ENCODE measurements at places on chromosomes 12 and 14.

DNA sequence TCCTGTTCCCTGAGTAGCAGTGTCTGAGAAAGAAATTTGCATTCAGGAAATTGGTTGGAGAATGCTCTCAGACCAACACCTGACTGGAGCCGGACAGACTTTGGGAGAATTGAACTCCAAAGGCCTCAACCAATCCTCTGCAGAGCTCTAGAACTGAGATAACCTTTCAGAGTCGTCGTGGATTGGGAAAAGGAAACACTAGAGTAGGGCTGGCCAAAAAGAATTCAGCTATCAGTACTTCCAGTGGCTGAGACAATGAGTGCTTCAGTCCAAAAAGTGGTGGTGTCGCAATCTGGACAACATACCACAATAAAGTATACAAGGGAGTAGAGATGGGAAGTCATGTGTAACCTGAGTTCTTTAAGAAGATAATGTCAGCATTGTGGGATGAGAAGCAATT, 377.1 kb downstream of the SLC16A7 start:
- no peak for DNase-seq

DNA sequence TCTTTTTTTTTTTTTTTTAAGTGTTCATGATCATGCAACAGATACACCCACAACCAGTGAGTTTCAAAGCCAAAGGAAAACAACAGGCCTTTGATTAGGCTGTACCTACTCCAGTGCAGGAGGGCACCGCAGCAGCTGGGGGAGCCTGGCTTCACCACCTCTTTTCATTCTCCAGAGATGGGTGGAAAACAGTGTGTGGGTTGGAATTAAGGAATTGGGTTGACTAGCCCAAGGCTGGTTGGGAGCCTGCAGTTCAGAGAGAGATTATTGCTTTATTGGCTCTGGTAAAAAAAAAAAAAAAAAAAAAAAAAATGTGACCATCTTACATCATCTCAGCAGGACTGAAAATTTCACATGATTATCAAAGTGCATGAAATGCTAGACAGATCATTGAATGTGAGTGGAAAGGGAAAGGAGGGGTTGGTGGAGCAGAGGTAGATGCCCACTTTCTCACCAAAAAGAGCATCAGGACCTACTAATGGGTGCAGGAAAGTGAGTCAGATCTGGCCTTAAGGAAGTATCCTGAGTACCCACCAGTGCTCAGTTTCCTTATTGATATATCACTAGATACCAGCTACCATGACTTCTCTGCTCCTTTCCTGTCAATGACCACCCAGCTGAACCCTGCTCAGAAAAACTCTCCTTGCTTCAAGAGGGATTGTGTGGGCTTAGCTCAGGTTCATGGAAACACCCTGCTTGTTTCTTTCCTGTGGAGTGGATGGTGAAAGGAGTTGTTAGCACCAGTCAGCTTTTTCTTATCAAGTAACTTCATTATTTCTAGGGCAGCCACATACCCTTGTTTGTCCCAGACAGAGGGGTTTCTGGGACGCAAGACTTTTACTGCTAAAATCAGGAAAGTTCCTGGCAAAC, 54.8 kb upstream of the DYRK2 start:
- DNase-seq, result peak; percentile 6

GRCh38 chr14:88682495-88683114, 110.1 kb downstream of the EML5 start:
- no peak for DNase-seq

- no peak for DNase-seq
Measured at GRCh38 chr14:76497550-76498462, 121.9 kb downstream of the ESRRB start.

DNA sequence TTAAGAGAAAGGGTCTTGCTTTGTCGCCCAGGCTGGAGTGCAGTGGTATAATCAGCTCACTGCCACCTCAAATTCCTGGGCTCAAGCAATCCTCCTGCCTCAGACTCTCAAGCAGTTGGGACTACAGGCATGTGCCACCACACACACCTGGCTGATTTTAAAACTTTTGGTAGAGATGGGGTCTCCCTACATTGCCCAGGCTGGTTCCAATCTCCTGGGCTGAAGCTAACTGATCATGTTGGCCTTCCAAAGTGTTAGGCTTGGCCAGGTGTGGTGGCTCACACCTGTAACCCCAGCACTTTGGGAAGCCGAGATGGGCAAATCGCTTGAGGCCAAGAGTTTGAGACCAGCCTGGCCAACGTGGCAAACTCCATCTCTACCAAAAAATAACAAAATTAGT, 43.9 kb upstream of the GCH1 start:
- no peak for DNase-seq

GRCh38 chr12:46282829-46283228, 14.0 kb upstream of the SLC38A1 start:
- no peak for DNase-seq

DNA sequence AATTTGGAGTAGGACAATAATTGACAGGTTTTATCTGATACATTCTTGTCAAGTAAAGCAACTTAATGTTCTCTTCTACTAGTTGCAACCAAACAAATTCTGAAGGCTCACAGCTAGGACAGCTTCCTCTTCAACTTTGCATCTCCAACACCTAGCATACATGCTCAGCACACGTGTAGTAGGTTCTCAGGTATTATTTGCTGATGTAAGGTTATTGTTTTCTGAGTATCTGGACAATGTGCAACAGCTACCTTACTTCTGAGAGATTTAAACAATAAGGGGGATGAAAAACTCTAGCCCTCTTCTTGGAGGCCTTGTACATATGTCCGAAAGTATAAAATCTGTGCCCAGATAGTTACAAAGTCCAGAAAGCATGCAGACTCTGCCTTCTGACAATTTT, 15.5 kb upstream of the FLRT2 start:
- DNase-seq, result no peak

- DNase-seq, result no peak
Measured at GRCh38 chr14:105257464-105257863, 9.1 kb downstream of the BTBD6 start.

GRCh38 chr12:87274594-87275245, 754.5 kb downstream of the C12orf50 start:
- DNase-seq, result no peak

GRCh38 chr14:65461730-65462129, 49.2 kb downstream of the FUT8 start:
- DNase-seq, result no peak

GRCh38 chr12:127785986-127786590, 480.9 kb upstream of the TMEM132C start:
- DNase-seq, result no peak

GRCh38 chr12:3493043-3493858, 2.2 kb downstream of the PRMT8 start:
- no peak for DNase-seq

- no peak for DNase-seq
Measured at GRCh38 chr12:21234395-21234794, 100.3 kb downstream of the SLCO1A2 start.

GRCh38 chr14:76201162-76201561, 49.4 kb downstream of the GPATCH2L start:
- no peak for DNase-seq

DNA sequence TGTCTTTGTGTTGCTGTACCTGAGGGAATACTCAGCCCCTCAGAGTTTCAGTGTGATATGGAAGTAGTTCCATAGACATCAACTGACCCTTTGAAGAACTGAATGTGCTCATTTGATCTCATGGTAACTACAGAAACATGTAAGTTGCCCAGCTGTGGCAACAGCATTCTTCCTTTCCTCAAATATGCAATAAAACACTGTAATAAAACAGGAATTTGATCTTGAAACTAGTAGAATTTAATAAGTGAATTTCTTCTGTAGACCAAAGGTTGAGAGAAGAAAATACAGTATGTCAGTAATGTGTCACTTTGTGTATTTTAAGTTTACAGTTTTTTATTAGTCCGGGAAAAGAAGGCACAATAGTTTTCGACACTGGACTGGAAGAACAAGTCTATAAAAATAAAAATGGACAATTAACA, 31.9 kb downstream of the KCTD10 start:
- no peak for DNase-seq

DNA sequence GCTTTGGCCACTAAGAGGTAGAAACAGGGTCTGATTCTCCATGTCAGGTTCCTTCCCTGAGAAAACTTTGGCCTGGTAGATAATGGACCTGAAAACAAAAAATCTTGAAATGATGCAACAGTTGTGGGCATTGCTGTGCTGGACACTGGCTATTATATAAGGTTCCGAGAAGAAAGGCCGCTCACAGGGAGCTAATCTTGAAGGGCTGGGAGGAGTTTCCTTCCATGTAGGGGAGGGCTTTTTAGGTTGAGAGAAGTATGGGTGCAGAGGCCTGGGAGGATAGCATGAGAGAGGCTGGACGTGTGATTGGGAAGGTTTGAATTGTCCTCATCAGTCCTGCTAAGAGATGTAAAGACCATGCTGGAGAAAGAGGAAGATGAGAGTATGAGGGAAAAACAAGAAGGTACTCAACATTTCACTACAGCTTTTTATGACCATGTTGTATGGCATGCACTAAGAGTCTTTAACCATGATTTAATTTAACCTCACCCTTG, 11.6 kb downstream of the LRRK2 start:
- no peak for DNase-seq

DNA sequence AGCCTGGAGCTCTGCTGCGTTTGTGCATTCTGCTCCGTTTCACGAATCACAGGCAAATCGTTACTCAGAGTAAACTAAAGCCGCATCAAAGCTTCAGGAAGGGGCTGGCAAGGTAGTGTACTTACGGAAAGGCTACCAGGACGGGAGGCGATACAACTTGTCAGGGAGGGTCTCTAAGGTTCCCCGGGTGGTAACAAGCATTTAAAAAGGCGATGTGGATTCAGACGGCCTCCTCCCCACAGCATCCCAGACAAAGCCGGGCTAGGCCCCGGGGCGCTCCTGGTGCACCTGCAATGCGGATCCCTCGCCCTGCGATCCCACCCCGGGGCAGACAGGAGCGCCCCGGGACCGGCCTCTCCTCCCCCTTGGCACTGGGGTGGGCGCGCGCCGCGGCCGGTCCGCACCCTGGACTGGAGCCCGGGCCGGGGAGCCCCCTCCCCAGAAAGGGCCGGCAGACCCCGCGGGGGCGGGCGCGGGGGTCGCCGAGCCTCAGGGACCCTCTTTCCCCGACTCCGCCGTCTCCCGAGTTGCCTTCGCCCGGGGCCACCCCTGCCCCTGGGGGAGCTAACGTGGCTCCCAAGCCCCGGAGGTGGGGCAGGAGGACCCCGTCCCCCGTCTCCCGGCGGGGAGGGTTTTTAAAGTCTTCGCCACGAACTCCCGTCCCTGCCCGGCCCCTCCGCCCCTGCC, 718 bp downstream of the CCDC92 start:
- peak; percentile 20 for DNase-seq

GRCh38 chr14:101948666-101949216, 15.6 kb upstream of the DYNC1H1 start:
- no peak for DNase-seq

DNA sequence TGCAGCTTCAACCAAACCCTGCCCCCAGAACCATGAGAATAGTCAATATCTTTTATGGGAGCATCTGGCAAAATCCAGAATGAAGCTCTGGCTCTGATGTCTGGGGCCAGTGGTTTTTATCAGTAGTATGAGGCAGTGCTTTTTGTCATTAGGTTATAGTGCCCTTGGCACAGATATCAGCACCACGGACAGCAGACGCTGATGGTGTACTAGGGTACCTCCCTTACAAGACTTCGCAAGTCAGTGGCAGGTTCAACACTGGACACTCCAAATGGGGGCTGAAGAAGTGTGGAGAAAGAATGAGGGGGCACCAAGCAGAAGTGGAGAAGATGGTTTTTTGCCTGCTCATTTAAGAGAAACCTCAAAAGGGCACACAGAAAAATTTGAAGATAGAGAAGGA, 68.2 kb upstream of the E2F7 start:
- DNase-seq, result no peak

- DNase-seq, result no peak
Measured at GRCh38 chr12:132945806-132946205, 10.3 kb downstream of the ZNF605 start.

DNA sequence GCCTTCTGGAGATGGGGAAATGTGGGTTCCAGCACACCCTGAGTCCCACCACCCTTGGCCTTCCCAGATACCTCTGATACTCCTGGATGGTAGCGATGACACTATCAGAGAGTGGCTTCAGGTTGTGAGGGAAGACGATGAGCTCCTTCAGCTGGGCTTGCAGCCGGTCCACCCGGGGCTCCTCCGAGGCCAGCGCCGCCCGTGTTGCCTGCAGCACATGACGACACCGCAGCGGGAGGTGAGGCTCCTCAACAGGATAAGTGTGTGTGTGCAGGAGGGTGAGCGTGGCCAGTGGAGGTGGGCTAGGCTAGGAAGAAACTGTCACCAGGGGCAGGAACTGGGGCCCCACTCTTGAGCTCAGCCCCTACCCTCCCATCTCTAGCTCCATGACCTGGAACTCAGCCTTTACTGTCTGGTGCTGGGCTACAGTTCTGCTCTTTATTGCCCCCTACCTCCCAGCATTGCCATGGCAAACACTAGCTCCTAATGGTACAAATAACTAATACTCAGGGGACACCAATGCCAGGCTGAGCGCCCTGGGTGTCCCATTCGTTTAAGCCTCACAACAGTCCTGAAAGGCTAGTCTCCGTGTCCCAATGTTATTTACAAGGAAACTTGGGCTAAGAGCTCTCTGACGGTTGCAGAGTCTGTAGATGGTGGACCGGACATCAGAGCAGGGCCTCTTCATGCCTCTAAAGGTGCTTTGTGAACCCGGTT, 64.1 kb downstream of the SYNE3 start:
- DNase-seq, result no peak

- no peak for DNase-seq
Measured at GRCh38 chr12:130663514-130663913, 52.6 kb downstream of the RIMBP2 start.

DNA sequence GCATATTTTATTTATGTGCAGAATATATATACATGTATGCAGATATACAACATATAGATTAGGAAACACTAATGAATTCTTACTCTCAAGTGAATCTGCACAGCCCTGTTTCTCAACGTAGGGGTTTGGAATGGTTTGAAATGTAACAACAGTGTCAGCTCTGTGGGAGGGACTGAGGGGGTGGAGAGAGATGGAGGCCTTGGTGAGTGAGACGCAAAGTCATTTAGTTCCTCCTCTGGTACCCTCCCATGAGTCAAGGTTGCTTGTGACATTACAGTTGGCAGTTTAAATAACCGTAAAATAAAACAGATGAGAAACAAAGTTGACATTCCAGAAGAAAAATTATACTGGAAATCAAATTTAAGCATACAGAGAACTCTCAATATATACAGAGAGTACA, 313.0 kb upstream of the PRKD1 start:
- no peak for DNase-seq

- no peak for DNase-seq
Measured at GRCh38 chr12:16612647-16613046, 6.7 kb upstream of the LMO3 start.

- DNase-seq, result peak; percentile 74
Measured at GRCh38 chr12:68374307-68374982, 42.3 kb upstream of the MDM1 start.

DNA sequence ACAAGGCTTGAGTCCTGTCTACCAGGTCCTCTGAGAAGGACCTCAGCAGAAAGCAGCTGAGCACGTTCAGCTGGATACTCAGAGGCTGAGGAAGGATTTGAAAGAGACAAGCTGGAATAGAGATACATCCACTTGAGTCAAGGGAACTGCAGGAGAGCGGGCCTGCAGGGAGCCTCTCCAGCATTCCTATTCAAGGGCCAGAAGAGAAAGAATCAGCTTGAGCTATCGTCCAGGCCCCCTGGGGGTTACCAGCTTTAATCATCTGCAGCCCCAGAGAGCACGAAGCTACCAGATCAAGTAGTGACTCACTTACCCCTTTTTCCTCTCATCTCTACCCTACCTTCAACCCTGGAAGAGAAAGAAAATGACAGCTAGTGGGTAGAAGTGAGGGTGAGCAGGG, 80.9 kb downstream of the NDUFA12 start:
- no peak for DNase-seq

GRCh38 chr12:102948941-102949352, 8.5 kb upstream of the ASCL1 start:
- peak; percentile 24 for DNase-seq

Data from CD4-positive, alpha-beta T cell treated with Interleukin-6 at 100 ng/mL for 8 hours (primary cell).